MG63 (cell line): ENCODE measurements at places on chromosomes 7 and 10. TPM values are rescaled to one million over a fixed set of nuclear protein-coding genes. Genes with fewer than 3 reads are reported as not detected.
A peak's percentile ranks its signal among the peaks of the same experiment; 100 is the strongest.

- no peak for DNase-seq
Measured at GRCh38 chr10:123800289-123800688, 91.3 kb downstream of the CPXM2 start.

GNGT1 gene
- total RNA-seq: not detected in 2 replicates

DNA sequence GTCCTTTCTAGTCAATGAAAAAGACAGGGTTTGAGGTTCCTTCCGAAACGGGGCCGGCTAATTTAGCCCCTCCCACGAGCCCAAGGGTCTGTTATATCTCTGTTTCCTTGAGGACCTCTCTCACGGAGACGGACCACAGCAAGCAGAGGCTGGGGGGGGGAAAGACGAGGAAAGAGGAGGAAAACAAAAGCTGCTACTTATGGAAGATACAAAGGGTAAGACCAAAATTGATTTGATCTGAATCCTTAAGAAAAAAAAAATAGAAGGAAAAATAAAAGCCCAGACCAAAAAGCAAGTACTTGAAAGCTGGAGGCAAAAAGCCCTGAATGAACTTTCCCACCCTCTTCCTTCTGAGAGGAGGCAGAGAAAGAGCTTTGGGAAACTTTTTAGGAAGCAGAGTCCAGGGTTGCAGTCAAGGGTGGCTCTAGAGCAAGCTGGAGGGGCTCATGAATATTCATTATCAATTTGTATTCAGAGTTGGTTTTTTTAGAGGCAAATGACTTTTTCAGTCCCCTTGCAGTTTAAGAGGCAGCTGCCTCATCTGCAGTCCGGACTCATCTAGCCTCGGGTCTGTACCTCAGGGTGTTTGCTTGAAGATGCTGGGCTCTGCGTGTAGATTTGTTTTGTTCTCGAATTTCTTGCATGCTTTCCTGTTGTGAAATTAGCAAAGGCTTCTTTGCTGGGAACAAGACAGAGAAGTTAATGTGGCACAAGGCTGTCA, at the start of gene ENTPD1:
TSS of gene ENTPD1 (plus strand) at position 123 of the 721 bp plus-strand sequence. CDS start at position 200, 77 bp downstream.
- DNase-seq: no peak

DNA sequence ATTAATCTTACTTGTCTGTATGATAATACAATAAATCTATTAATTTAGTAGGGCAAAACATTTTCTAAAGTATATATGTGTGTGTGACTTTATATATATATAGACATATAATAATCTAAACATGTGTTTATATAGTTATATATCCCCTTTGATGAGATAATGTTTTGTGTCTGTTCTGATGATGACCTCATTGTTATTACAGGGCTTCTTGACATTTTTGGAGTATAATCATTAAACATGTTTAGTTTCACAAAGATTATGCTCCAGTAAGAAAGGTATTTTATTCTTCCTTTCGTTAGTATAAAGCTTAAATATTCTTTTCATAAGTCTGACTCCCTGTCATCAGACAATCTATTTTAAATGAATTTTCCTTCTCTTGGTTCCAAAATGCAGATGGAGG, 62.3 kb upstream of the CABCOCO1 start:
- no peak for DNase-seq

- DNase-seq: no peak
Measured at GRCh38 chr10:132534391-132535064, 3.1 kb upstream of the INPP5A start.

PSMG3 gene
- total RNA-seq: 37.9 and 95.1 TPM in 2 replicates

SSC4D gene
- total RNA-seq: not detected in 2 replicates

DNA sequence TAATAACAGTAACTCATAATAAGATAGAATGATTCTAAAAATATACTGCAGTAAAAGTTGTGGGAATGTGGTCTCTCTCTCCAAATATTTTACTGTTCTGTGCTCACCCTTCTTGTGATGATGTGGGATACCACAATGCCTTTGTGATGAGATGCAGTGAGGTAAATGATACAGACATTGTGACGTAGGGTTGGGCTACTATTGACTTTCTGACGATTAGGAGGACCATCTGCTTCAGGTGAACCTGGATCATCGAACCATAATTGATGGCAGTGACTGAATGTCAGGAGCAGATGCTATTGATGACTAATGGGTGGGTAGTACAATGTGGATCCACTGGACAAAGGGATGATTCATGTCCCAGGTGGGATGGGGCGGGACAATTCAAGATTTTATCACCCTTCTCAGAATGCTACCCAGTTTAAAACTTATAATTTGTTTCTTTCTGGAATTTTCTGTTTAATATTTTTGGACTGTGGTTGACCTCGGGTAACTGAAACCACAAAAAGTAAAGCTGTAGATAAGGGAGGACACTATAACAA, 73.9 kb upstream of the ARMC3 start:
- DNase-seq: no peak

GRCh38 chr7:99627513-99627912, 10.8 kb downstream of the ZSCAN25 start:
- no peak for DNase-seq

DNA sequence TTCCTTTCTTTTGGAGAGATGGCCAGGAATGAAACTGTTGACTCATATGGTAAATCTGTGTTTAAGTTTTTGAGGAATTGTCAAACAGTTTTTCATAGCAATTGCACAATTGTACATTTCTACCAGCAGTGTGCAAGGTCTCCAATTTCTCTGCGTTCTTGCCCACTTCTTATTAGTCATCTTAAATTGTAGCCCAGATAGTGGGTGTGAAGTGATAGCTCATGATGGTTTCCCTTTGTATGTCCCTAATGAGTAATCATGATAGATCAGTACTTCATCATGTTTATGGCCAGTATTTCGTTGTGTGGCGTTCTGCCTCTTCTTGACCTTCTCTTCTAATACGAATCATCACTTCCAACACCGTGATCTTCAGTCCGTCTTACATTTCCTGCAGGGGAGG, 136.3 kb downstream of the DOCK1 start:
- DNase-seq: peak; percentile 36
